Hypothalamus (tissue), 51 donors: ENCODE measurements at places on chromosomes 6 and 20.

DNA sequence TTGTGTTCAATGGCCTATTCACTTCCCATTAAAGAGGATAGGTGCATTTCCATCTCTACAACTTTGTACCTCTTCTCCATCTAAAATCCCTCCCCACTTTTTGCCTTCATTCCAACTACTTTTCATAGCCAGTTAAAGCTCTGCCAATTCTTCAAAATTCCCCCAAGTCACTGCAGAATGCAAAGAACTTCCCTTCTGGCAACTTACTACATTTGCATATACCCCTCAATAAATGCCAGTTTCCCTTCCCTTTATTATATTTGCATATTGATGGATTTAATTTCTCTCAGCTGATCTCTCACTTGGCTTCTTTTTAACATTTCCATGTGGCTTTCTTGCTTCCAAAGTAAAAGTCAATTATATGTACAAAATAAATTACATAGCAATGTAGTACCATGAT, 393.4 kb downstream of the HACE1 start:
- no peak for DNase-seq

DNA sequence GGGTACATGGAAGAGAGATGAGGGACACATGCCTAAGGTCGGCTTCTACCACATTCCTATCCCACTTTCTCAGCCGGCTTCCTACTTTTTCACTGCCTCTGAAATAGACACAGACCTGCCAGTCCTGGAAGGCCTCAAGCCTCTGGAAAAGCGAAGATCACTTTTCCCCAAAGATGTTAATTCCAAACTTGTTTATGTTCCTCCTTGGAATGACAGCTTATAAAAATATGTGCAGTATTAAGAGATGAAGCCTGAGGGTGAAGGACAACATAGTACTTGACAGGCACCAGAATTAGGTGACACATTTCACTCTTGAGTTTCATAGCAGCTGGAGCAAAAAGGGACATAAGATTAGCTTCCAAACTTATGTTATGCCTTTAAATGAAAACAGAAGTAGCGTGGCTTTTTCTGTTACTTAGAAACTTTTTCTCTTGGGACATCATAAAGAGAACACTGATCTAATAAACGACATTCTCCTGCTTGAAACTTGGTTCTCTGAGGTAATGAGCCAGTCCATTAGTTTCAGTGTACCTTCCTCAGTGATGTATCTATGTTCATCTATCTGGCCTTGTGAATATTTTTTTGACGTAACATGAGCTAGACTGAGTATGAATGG, 25.3 kb downstream of the FOXO3 start:
- no peak for DNase-seq

DNA sequence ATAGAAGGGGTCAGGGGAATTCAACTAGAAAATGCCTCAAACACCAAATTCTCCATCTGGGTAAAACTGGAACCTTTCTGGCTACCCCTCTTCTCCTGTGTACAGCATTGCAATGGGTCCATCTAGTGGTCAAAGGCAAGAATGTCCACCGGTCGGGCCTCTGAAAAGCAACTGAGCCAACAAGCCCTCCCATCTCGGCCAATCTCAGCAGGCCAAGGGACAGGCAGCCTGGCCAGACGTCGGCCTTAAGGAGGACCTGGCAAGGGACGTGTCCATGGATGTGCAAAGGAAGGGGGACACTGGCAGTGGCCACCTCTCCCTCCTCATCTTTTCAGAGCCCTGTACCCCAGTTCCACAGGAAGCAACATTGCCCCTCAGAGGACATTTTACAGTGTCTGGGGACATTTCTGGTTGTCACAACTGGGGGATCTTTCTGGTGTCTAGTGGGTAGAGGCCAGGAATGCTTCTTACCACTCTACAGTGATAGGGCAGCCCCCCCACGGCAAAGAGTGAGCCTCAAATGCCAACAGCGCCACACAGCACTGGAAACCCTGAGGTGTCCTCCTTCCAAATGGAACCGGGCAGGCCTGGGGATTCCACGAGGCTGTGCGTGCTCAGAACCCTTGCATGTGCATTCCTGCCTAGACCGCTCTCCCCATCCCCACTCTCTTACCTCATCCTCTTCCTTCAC, 99.8 kb upstream of the FOXA2 start:
- peak; percentile 60 for DNase-seq

DNA sequence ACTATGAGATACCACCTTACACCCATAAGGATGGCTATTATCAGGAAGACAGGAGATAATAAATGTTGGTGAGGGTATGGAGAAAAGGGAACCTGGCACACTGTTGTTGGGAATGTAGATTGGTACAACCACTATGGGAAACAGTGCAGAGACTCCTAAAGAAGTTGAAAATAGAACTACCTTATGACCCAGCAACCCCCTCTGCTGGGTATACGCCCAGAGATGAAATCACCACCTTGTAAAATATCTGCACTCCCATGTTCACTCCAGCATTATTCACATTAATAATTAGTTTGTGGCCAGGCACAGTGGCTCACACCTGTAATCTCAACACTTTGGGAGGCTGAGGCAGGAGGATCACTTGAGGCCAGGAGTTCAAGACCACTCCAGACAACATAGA, 26.8 kb downstream of the ZBTB9 start:
- DNase-seq: no peak

DNA sequence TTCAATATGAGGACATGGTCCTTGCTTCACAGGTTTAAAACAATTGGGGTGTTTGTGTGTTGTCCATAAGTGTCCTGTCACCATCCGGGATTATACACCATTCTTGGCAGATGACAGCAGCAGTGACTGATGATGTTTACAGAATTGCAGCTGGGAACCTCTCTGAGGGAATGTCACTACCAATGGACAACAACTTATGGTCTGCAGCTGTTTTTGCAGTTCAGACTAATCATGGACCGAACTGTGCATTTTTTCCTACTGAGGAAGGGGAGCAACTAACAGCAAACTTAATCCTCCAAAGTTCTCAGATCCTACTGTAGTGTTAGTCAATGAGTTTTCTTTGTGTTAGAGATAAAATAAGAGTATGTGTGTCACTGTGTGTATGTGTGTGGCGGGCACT, 26.0 kb downstream of the FAM229B start:
- DNase-seq: no peak

- DNase-seq: no peak
These were observed 236.6 kb upstream of the MOCS1 start for GRCh38 chr6:40170856-40171255.

DNA sequence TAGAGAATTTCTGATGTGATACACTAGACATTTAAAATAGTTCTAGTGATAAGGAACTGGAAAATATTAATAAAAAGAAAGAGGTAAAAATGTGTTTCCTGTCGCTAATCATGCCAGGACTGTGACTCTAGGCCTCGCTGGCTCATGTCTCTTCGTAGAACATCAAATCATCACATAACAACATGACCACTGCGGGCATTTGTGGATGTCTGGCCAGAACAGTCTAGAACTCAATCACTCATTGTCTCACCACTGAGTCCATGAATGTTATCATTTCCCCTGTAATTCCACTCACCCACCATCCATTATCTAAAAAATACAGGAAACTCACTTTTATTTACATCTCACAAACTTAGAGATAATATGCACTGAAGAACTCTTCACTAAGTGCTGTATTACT, 3.4 kb downstream of the HMGN3 start:
- no peak for DNase-seq

- no peak for DNase-seq
These were observed 301.3 kb downstream of the TFAP2B start for GRCh38 chr6:51120016-51120415.

DNA sequence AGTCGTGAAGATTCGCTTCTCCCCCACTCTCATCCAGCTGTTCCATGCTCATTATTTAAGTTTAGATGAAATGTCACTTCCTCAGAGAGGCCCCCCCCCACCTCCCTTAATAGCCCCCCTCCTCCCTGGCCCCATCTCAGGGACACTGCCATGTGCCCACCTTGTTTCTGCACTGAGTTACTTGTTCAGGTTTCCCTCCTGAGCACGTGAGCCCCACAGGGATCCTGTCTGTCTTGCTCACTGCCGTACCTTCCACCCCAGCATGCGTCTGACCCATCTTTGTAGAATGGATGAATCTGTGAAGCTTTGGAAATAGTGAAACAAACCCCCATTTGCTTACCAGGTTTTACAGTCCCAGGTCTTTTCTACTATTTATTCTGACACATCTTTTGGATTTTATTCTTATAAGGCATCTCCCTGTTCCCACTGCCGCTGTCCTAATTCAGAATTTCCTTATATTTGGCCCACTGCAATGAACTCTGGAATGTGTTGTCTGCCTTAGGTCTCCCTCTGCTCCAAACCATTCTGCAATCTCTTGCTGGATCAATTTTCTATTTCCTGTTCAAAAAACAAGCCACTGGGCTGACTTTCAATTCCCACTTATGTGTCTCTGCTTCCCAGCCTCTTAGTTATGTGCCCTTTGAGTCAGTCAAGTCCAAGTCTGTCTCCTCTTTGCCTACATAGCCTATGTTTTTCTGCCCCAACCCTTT, 136.5 kb upstream of the ECI2 start:
- no peak for DNase-seq

DNA sequence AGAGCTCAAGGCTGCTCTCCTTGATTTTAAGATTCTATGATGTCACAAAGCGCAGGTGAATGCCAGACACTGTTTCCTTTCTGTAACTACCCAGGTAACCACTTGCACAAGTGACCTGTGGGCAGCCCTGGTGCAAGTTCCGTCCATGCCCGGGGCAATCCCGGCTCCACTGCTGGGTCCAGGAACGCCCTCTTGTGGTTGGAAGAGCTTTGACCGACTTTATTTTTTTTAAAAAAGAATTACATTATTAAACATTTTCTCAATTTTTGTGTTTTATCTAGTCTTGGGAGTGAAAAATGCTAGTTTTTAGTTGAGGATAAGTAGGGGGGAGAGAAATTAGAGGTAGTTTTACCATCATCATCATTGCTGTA, 695.2 kb downstream of the QKI start:
- DNase-seq: no peak

DNA sequence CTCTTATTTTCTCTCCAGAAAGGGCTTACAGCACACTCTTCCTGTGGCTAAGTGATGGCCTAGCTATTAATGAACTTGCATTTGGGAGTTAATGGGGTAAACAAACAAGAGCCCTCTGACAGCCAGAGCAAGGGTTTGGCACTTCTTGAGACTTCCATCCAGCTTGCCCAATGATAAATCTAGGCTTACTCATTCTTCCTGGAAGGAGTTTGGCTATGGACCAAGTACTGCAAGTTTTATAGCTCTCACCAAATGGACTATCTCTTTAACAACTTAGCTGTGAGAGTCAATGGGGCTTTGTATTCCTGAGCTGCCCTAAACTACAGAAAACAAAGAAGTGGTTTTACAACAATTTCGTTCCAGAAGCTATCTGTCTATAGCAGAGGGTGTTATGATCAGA, 16.7 kb upstream of the PI3 start:
- no peak for DNase-seq
